Naive thymus-derived CD4-positive, alpha-beta T cell (primary cell): ENCODE measurements at places on chromosomes 3 and 15.

GRCh38 chr15:86009727-86010126 is 69.9 kb upstream of the AGBL1 start:
- DNase-seq, result no peak
- no peak overlapping the region for H3K4me3 ChIP-seq
- no peak overlapping the region for H3K27ac ChIP-seq
- H3K4me1 ChIP-seq, result no peaks in the 10 kb centered on the region
- H3K27me3 ChIP-seq, result no peaks in the 10 kb centered on the region
- no peaks in the 10 kb centered on the region for H3K36me3 ChIP-seq

GRCh38 chr15:63018639-63019038 is 23.9 kb upstream of the TPM1 start:
- no peak for DNase-seq
- no peak overlapping the region for H3K4me3 ChIP-seq
- H3K36me3 ChIP-seq, result no peaks in the 10 kb centered on the region
- H3K4me1 ChIP-seq, result no peaks in the 10 kb centered on the region
- no peak overlapping the region for H3K27ac ChIP-seq

DNA sequence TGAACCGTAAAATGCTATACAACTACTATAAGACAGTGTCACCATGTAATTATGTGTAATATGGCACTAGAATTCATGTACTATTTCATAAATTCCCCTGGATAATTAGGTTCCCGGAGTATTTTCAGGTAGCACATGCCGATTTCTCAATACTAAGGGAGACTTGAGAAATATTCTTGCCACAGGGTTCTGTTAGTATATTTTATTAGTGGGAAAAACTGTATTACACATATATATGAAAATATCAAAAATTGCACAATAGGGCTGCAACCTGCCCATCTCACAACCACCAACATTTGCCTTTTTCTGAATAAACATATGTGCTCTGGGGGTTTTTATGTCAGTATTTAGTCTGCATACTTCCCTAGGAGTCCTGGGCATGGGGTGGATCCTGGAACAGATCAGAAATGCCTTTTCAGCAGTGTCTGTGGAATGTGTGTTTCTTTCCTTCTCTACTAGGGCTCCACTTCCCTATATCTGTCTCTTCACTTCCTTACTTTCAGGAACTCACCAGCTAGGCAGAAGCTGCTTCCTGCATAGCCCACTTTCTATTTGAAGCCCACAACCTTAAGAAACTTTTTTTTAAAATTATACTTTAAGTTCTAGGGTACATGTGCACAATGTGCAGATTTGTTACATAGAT is 87.5 kb downstream of the RPL39L start:
- H3K27me3 ChIP-seq, result no peaks in the 10 kb centered on the region
- no peak overlapping the region for H3K27ac ChIP-seq
- H3K36me3 ChIP-seq, result peaks cover 65% of the 10 kb centered on the region
- DNase-seq, result no peak

DNA sequence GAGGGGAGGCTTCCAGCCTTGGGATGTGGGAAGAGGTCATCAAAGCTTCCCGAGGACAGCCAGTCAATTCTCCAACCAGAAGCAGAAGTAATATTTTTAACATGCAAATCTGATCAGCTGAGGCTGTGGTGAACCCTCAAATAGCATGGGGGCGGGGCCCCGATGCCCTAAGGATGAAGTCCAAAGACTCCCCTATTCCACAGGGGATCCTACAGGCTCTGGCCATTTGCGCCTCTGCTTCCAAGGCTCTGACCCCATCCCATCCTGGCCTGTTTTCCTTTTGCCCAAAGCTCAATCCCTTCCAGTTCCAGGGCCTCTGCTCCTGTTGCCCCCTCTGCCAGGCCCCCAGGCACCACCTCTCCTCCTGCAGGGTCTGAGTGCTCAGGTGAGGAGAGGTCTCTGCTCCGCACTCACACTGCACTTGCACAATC is 6.7 kb upstream of the CSK start:
- H3K36me3 ChIP-seq, result no peaks in the 10 kb centered on the region
- no peak overlapping the region for H3K27ac ChIP-seq
- no peak overlapping the region for H3K4me3 ChIP-seq
- H3K4me1 ChIP-seq, result peaks cover 50% of the 10 kb centered on the region
- no peak for DNase-seq
- no peaks in the 10 kb centered on the region for H3K27me3 ChIP-seq

DNA sequence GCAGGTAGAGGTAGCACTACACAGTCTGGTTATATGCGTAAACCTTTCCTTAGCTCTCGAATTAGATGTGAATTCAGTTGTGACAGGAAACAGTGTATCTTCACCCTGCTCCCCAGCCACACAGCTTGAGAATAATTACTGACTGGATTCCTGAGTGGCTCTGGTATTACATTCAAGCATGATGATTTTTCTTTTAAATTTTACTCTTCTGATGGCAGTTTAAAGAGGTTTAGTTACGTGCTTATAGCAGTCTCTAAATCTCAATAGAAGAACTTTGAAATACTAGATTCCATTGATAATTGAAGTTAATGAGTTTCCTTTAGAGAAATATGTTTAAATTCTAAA is 98.8 kb downstream of the FNDC3B start:
- H3K4me3 ChIP-seq, result no peak overlapping the region
- H3K27ac ChIP-seq, result no peak overlapping the region
- H3K36me3 ChIP-seq, result no peaks in the 10 kb centered on the region
- DNase-seq, result no peak
- peaks cover 32% of the 10 kb centered on the region for H3K4me1 ChIP-seq
- H3K27me3 ChIP-seq, result no peaks in the 10 kb centered on the region

DNA sequence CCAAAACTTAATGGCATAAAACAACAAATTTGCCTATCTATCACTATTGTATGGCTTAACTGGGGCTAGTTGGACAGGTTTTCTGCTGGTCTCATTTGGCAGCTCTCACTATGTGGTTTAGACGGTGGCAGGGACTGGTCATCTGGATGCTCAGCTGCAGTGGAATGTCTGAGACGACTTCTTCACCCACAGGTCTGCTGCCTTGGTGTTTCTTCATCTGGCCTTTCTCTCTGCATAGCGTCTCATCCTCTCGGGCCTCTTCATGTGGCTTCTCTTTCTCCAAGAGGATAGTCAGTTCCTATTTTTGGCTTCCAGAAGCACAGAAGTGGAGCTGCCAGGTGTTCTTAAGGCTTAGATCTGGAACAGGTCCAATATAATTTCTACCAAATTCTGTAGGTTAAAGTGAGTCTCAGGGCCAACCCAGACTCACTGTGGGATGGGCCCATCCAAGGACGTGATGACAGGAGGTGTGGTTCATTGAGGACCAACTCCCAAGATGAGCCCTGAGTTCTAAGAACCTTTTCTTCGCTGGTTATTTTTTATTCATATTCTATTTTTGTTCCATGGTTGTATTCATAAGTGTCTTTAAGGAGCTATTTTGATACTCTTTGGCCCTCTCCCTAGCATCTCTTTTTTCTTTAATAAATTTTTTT is 18.6 kb downstream of the UBE2Q2 start:
- no peak for DNase-seq
- no peak overlapping the region for H3K27ac ChIP-seq
- no peaks in the 10 kb centered on the region for H3K36me3 ChIP-seq
- no peaks in the 10 kb centered on the region for H3K27me3 ChIP-seq

DNA sequence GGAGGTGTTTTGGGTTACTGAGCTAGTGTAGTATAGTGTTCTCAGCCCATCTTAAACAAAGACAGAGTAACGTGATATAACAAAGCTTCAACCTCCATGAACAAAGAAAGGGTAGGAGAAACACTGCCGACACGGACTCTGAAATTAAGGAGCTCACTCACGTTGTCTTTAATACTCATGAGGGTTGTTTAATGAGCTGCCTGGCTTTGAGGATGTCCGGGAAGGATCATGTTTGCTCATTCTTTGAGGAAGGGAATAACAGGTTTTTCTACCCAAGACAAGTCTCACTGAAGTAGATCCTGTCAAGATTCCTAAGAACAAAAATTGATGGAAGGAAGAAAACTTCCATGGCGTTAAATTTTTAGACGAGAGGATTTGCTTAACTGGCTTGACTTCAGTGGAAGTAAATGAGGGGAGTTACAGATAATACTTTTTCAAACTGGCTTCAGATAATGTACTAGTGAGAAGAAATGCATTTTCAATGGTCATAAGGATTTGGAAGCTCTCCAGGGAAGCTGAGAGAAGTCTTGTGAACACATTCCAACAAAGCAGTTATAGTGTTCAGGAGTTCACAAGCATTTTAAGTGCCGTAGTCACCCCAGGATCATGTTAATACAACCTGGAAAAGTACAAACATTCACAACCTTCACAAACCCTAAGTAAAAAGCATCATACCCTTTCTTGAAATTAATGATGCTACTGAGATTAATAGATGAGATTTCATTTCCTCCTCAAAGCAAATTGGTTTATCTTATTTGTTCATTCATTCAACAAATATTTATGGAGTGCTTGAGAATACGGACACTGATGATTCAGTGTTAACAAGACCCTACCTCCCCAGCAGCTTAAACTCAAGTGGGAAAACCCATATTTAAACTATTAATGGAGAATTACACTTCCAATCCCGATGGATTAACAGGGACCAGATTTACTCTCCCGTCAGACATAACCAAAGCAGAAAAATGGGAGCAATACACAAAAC is 101.5 kb downstream of the SHQ1 start:
- H3K27ac ChIP-seq, result no peak overlapping the region
- DNase-seq, result no peak
- H3K4me3 ChIP-seq, result no peak overlapping the region
- no peaks in the 10 kb centered on the region for H3K36me3 ChIP-seq
- no peaks in the 10 kb centered on the region for H3K4me1 ChIP-seq
- no peaks in the 10 kb centered on the region for H3K27me3 ChIP-seq

DNA sequence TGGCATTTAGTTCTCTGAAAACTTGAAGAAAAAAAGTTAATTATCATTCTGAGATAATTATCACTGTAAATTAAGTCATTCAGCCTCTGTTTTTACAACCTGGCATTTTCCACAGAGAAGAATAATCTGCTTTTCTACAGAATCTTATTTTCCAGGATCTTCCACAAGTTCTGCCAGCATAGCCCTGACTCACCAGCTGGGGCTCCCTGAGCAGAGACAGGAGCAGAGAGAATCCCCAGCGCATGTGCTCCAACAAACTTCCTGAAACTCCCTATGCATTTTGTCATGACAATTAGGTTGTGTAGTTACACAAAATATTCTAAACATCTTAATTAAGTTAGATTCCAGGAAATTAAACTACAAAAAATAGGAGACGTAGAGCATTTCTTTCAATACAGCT is 32.1 kb upstream of the TMEM207 start:
- H3K4me3 ChIP-seq, result no peak overlapping the region
- DNase-seq, result no peak
- H3K4me1 ChIP-seq, result no peaks in the 10 kb centered on the region
- H3K36me3 ChIP-seq, result no peaks in the 10 kb centered on the region

GRCh38 chr3:69226071-69226470 is 103.7 kb upstream of the LMOD3 start:
- no peak overlapping the region for H3K4me3 ChIP-seq
- H3K27me3 ChIP-seq, result no peaks in the 10 kb centered on the region
- no peaks in the 10 kb centered on the region for H3K4me1 ChIP-seq

- H3K27me3 ChIP-seq, result no peaks in the 10 kb centered on the region
- DNase-seq, result no peak
- H3K27ac ChIP-seq, result no peak overlapping the region
- H3K36me3 ChIP-seq, result no peaks in the 10 kb centered on the region
- H3K4me3 ChIP-seq, result no peak overlapping the region
These were observed 64.8 kb upstream of the ARL8B start for GRCh38 chr3:5057272-5057671.

DNA sequence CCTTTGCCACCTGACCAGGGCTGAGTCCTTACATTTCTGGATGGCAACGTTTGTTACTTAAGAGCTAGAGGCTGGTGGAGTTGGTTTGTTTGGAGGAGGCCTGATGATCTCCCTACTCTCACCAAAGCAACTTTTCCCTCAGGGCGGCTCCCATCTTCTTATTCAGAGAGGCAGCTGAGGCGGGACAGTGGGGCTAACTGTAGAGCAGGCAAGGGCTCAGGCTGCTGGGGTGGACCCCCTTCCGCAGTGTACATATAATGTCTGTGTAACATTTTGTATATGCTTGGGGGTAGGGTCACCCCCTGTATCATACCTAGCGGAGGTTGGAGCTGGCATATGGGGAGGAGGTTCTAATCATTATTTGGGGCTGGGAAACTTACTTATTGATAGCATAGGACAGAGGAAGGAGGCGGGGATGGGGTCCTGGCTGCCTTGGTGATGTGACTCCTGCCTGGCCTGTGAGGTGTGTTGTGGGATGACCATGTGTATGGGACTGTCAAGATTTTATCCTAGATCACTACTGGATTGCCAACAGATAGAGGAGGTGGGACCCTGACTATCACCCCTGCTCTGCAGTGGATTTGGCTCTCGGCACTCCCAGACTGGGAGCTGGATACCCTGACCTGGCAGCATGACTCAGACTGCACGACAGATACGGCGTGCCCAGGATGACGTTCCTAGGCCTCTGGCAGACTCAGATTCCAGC is 52.5 kb upstream of the UBE2Q2 start:
- H3K4me3 ChIP-seq, result no peak overlapping the region
- no peaks in the 10 kb centered on the region for H3K27me3 ChIP-seq
- no peak overlapping the region for H3K27ac ChIP-seq
- H3K36me3 ChIP-seq, result no peaks in the 10 kb centered on the region
- DNase-seq, result peak; percentile 12
- H3K4me1 ChIP-seq, result no peaks in the 10 kb centered on the region

- H3K36me3 ChIP-seq, result peaks cover 13% of the 10 kb centered on the region
- DNase-seq, result no peak
- no peaks in the 10 kb centered on the region for H3K27me3 ChIP-seq
- no peaks in the 10 kb centered on the region for H3K4me1 ChIP-seq
- H3K4me3 ChIP-seq, result no peak overlapping the region
- H3K27ac ChIP-seq, result no peak overlapping the region
These were observed 64.6 kb downstream of the DHX30 start for GRCh38 chr3:47867451-47868044.

DNA sequence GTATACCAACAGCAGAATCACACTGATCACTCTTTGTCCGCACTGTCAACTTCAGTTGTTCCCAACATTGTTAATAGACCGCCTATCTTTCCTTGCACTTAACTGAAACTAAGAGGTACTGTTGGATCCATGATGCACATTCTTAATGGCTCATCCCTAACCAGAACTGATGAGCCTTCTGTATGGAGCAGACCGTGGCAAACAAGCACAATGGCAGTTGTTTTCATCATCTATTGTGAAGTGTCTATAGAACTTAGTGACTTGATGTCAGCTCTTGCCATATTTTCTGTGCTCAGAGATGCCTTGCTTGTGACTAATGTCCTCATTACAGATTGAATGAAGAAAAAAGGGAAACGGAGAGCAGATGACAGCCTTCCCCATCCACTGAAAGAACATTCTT is 347.4 kb downstream of the NLGN1 start:
- H3K27ac ChIP-seq, result no peak overlapping the region
- H3K4me3 ChIP-seq, result no peak overlapping the region
- DNase-seq, result no peak
- no peaks in the 10 kb centered on the region for H3K27me3 ChIP-seq
- no peaks in the 10 kb centered on the region for H3K4me1 ChIP-seq
- no peaks in the 10 kb centered on the region for H3K36me3 ChIP-seq

- no peak overlapping the region for H3K27ac ChIP-seq
- no peak overlapping the region for H3K4me3 ChIP-seq
- no peaks in the 10 kb centered on the region for H3K27me3 ChIP-seq
- no peaks in the 10 kb centered on the region for H3K4me1 ChIP-seq
- no peaks in the 10 kb centered on the region for H3K36me3 ChIP-seq
These were observed 79.9 kb upstream of the PRR23E start for GRCh38 chr3:127112796-127113570.
